ENCODE measurements at places on chromosomes 5 and 9. TPM values are rescaled to one million over a fixed set of nuclear protein-coding genes. Genes with fewer than 3 reads are reported as not detected.

The GPR151 gene
- not detected for total RNA-seq

The PRRC1 gene
- total RNA-seq: 59.1 TPM

The HCN1 gene
- total RNA-seq: 0.29 TPM

The ALAD gene
- 28.5 TPM for total RNA-seq

The CAMSAP1 gene
- total RNA-seq: 25.0 TPM

The ZFP37 gene
- total RNA-seq: 2.9 TPM

The INSL4 gene
- total RNA-seq: not detected

The AGXT2 gene
- not detected for total RNA-seq

The PHF19 gene
- total RNA-seq: 19.0 TPM

The RLN2 gene
- total RNA-seq: not detected

The PCDHB11 gene
- 2.3 TPM for total RNA-seq

The EPB41L4B gene
- 11.5 TPM for total RNA-seq

The BTNL3 gene
- total RNA-seq: not detected

The HK3 gene
- total RNA-seq: 5.0 TPM

The CD14 gene
- 65.7 TPM for total RNA-seq

The PTPRD gene
- total RNA-seq: 3.6 TPM

The CDC25C gene
- not detected for total RNA-seq

The FBXW2 gene
- total RNA-seq: 49.9 TPM

The C9orf57 gene
- not detected for total RNA-seq

The HTR1A gene
- total RNA-seq: not detected

The CDKN2B-AS1 gene
- total RNA-seq: 4.6 TPM

The C9 gene
- 1.8 TPM for total RNA-seq

The MEIKIN gene
- total RNA-seq: not detected

The GNA14 gene
- total RNA-seq: 2.9 TPM

The NXNL2 gene
- not detected for total RNA-seq

The SLC34A3 gene
- total RNA-seq: not detected

The CCDC183 gene
- 0.64 TPM for total RNA-seq

The FAM53C gene
- 31.0 TPM for total RNA-seq

The UHRF2 gene
- 61.0 TPM for total RNA-seq

The OSMR gene
- 54.0 TPM for total RNA-seq

The F2RL1 gene
- 0.64 TPM for total RNA-seq

The RNF20 gene
- 24.6 TPM for total RNA-seq

The CCNI2 gene
- 2.0 TPM for total RNA-seq

The HRH2 gene
- total RNA-seq: 0.73 TPM

The ADAMTSL2 gene
- 0.33 TPM for total RNA-seq

The CDH9 gene
- total RNA-seq: not detected

The PCDHGA12 gene
- 9.8 TPM for total RNA-seq

The PCDHA10 gene
- total RNA-seq: 0.64 TPM

The PTGS1 gene
- 4.5 TPM for total RNA-seq

The PCDHGA9 gene
- total RNA-seq: 16.7 TPM

The PALM2AKAP2 gene
- 6.4 TPM for total RNA-seq

The KCNV2 gene
- total RNA-seq: not detected

The GABRG2 gene
- total RNA-seq: not detected

The IL9 gene
- not detected for total RNA-seq

The BTNL9 gene
- 94.6 TPM for total RNA-seq

The BARX1 gene
- not detected for total RNA-seq

The PNPLA7 gene
- total RNA-seq: 17.7 TPM

The C5orf47 gene
- not detected for total RNA-seq

The CDHR2 gene
- total RNA-seq: not detected

The PCDHGA7 gene
- total RNA-seq: 10.8 TPM

The PRSS3 gene
- not detected for total RNA-seq

The PCDHB6 gene
- 3.6 TPM for total RNA-seq

The RAB3C gene
- 6.1 TPM for total RNA-seq

The PCDHGB4 gene
- 10.5 TPM for total RNA-seq

Data from breast epithelium (tissue), 4 donors.